ENCODE measurements at places on chromosomes 5 and 9.

DNA sequence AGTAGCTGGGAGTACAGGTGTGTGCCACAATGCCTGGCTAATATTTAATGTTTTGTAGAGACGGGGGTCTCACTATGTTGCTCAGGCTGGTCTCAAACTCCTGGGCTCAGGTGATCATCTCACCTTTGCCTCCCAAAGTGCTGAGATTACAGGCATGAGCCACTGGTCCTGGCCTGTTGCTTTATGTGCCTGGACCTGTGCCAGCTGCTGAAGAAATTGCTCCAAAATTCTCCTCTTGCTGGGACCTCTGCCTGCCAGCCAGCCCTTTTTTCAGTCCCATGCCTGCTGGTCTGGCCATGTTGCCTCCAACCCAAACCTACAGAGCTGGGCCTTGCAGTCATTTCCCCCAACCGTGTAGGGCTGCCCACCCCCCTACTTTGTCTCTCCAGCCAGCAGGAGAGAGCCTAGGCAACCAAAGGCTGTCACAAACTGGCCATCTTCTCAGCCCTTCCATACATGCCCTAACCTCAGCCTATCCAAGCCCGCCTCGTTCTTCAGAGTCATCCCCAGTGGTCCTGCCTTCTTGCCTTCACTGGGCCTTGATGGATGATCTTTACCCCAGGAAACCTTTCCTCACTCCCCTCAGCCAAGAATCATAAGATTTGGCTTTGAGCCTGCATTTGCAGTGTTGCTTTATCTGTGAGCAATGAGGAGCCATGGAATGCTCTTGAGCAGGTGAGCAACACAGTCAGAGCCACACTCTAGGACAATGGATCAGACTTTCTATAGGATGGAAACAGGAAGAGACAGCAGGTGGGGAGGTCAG lies 27.4 kb upstream of the SYNPO start:
- DNase-seq, result no peak

GRCh38 chr5:149265068-149265465 lies 6.6 kb upstream of the AFAP1L1 start:
- DNase-seq, result no peak

DNA sequence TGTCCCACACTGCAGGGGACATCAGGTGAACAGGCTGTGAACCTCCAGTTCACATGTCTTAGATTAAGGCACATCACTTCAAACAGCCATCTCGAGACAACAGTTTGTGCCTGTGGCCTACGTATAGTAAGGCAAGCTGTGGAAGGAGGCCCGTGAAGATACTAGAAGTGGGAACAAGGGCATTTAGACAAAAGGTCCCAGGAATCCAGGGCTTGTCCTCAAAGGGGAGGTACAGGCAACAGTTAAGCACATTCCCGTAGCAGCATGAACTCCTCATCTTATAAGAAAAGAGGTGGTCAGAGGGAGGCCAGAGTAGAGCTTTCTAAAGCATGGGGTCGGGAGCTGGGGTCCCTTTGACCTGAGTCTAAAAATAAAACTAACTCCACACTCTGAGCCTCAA lies 122.5 kb upstream of the TRPM3 start:
- DNase-seq, result no peak

DNA sequence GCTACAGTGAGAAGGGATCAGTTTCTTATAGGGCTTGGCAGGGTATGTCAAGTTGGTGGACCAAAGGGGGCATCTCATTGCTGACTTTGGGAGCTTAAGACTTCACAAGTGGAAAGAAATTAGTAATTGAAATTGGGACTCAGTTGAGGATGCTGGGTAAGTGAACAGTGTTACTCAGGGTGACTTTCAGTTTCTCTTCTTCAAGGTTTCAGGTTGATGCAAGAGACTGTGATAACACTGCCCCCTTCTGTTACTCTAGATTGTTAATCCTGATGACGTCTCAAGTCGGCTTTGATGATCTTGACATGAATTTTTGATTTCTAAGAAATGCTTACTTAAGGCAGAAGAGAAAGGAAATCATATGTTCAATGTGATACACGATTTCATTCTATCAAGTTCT lies 21.3 kb downstream of the KCTD16 start:
- DNase-seq, result peak; percentile 62

DNA sequence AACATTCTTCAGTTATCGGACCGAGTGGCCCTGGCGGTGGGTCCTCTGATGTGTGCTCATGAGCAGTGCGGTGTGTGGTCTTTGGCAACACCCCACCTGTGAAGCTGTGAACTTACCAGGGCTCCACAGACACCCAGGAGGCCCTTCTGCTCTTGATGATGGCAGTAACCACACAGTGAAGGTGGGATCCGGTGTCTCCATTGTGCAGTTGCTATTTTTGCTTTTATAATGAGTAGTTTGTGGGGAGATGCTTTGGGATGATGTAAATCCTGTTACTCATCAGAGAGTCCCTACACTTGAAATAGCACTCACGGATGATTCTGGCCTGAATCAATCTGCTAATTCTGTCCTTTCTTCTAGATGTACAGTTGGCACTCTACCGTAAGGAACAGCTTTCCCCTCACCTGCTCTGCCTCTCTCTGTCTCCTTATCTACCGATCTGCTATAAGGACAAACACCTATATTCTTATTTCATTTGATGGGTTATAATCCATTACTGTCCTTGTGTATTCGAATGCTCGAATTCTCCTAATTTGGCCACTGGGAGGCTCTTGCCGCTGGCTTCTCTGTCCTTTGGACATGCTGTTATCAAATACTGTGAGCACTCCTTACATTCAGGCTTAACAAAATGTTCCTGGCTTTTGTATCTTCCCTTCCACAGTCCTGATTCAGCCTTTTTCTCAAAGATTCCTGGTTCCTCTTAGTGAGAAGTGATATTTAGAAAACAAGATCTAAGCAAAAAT lies 20.2 kb downstream of the ATPSCKMT start:
- no peak for DNase-seq

- DNase-seq, result no peak
Observed at GRCh38 chr9:107751567-107752210, 262.1 kb upstream of the KLF4 start.

DNA sequence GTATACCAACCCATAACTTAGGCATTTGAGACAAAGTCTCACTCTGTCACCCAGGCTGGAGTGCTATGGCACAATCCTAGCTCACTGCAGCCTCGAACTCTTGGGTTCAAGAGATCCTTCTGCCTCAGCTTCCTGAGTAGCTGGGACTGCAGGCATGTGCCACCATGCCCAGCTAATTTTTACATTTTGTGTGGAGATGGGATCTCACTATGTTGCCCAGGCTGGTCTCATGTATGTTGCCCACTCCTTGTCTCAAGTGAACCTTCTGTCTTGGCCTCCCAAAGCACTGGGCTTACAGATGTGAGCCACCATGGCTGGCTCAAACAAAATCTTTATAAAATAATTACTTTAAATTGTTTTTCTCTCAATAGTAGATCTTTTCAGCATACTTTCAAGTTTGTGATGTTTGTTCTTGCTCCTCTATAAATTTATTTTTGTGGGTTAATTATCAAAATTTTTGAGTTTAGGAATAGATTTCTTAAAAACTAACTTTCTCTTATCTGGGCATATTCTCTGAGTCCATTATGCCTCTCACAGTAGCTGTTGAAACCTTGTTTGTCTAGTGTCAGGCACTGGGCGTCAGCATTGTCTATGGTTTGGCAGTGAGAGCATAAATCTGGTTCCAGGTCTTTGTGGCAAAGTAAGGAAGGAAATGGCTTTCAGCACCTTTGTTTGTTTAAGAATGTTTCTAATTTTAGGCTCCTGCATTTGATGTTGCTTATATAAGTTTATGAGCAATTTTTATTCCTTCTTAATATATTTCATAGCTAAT lies 38.7 kb downstream of the NLN start:
- DNase-seq, result peak; percentile 76

GRCh38 chr5:81773574-81773973 lies 22.7 kb upstream of the SSBP2 start:
- no peak for DNase-seq

GRCh38 chr9:72807765-72808445 lies 144.9 kb downstream of the ALDH1A1 start:
- DNase-seq, result no peak

DNA sequence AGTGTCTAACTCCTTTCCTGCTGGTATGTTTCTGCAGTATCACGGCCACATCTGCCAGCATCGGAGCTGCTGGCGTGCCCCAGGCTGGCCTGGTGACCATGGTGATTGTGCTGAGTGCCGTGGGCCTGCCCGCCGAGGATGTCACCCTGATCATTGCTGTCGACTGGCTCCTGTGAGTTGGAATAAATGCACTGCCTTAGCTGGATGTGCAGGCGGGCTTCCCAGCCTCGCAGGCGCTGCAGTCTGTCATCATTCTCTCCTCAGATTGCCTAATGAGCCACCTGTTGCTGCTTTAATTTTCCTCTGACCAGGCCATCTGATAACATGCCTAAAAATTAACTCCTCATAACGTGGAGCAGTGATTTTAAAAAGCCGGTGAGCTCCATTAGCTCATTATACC lies 79.1 kb upstream of the PLPP6 start:
- no peak for DNase-seq

DNA sequence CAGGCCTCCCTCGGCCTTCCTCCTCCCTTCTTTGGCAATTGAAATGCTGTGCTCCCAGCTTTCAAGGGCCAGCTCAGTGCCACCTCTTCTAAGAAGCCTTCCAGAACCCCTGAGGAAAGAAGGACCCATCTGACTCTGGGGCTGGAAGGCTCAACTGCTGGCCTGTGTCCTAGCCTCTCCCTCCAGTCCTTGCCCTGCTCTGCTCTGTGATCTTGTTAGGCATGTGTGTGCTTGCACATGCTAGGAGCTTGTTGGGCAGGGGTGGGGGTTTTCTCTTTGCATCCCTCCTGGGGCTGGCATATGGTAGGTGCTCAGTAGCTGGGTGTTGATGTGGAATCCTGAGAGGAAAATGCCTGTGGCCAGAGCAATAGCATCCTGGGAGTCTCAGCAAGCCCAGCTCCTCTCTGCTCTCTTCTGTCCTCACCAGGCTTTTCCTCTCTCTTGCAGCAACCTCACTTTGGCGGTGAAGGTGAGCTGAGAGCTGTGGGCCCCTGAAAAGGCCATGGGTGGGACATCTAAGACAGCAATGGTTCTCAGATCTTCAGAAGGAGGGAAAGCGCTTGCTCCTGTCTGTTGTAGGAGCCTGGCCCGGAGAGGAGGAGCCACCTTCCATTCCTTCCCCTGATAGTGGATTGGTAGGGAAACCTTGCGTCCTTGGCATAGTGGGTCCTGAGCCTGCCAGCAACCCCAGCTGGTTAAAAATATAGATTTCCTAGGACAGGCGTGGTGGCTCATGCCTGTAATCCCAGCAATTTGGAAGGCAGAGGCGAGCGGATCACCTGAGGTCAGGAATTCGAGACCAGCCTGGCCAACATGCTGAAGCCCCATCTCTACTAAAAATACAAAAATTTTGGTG lies 9.9 kb downstream of the DOLK start:
- no peak for DNase-seq

DNA sequence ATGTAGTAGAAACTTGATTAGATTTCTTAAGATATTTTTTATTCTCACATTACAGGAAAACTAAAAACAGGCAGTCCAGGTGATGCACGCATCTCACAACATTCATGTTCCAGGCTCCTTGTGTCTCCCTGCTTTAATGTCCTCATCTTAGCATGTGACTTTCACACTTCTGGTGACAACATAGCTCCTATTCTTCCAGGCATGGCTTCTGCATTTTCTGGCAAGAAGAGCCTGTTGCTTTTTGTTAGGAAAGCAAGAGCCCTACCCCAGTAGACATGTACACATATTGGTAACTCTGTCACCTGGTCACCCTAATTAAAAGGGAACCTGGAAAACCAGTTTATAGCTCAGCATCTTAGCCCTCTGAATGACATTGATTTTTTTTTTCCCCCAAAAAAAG lies 92.5 kb downstream of the PPIC start:
- no peak for DNase-seq

- no peak for DNase-seq
Observed at GRCh38 chr5:80956272-80956671, 3.9 kb upstream of the RASGRF2 start.

GRCh38 chr9:2709645-2710101 lies 7.6 kb upstream of the KCNV2 start:
- no peak for DNase-seq

DNA sequence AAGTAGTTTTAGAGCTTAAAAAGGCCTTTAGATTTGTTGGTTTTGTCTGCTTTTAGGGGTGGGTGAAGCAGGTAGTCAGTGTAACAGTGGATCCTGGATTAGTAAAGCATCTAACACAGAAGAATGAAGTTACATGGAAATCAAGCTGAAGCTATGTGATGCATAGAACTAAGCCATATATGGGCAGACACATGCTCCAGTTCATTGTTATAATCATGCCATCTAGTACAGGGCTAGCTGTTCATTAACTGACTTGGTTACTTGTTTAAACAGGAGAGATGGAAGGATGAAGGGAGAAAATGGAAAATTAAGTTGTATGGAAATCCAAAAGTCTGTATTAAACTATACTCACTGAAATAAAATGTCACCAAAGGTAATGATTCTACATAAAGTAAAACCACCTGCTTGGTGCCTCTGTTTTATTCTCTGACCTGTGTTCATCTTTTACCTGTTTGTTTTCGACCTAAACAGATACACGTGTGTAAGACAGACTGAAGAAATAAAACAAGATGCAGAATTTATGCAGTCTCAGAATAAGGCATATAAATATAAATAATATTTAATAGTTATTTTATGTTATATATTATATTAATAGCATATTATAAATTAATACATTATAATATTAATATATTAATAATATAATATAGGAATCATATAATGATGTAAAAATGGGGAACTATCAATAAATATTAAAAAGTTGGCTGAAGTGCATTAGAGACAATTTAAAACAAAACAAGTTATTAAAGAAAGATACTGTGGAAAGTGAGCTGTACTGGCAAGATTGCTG lies 33.9 kb downstream of the MRPS30 start:
- DNase-seq, result no peak

- DNase-seq, result no peak
Observed at GRCh38 chr5:41067714-41068568, 3.2 kb downstream of the MROH2B start.

- no peak for DNase-seq
Observed at GRCh38 chr9:69768716-69769115, 8.9 kb upstream of the PTAR1 start.

GRCh38 chr9:36976371-36977030 lies 57.6 kb downstream of the PAX5 start:
- no peak for DNase-seq

GRCh38 chr5:135829681-135830383 lies 4.6 kb upstream of the SLC25A48 start:
- DNase-seq, result peak; percentile 63

GRCh38 chr9:108347463-108348188 lies 508.2 kb downstream of the ACTL7B start:
- no peak for DNase-seq

- no peak for DNase-seq
Observed at GRCh38 chr9:81557452-81558090, 131.8 kb downstream of the TLE1 start.

GRCh38 chr5:90161414-90161813 lies 248.1 kb downstream of the CETN3 start:
- DNase-seq, result no peak

- DNase-seq, result no peak
Observed at GRCh38 chr9:70878576-70878975, 242.8 kb downstream of the TRPM3 start.
